ENCODE measurements at places on chromosomes 6 and 20.

- DNase-seq, result no peak
Measured at GRCh38 chr20:11057624-11058023, 383.8 kb upstream of the JAG1 start.

- DNase-seq, result no peak
Measured at GRCh38 chr20:37598575-37599342, 71.1 kb upstream of the BLCAP start.

- no peak for DNase-seq
Measured at GRCh38 chr20:18879262-18879661, 65.7 kb downstream of the SCP2D1 start.

DNA sequence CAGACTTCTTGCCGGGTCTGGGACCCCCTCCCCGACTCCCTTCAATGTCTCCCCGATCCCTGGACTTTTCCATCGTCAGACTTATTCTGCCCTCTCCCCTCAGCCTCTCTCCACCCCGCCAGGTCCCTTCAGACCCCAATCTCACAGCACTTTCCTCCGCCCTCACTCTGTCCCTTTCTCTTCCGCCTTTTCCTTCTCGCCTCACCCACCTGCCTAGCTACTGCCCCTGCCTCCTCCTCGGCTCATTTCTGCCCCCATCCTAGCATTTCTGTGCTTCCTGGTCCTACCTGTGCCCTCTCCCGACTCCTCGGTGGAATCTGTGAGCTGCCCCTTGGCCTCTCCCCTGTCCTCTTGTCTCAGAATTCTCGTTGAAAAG lies 616 bp downstream of the CHMP4B start:
- DNase-seq, result no peak

- peak; percentile 38 for DNase-seq
Measured at GRCh38 chr20:24100370-24101011, 111.9 kb upstream of the GGTLC1 start.

DNA sequence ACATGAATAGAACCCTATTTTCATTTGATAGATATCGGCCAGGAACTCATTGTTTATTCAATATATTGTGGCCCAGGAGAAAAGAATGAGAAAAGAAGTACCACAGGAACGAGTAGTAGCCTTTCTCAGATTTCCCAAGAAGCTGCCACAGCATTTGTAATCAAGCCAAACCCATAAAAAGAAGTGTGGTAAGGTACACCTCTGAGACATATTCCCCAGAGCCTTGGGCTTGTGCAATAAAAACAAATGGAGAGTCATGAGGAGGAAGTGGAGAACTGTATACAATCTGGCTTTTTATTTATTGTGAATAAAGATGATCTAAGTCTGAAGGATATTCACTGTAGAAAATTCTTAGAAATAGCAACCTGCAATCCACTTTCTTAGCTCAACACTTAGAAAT lies 36.7 kb downstream of the KIF6 start:
- no peak for DNase-seq

GRCh38 chr6:128076843-128077242 lies 176.0 kb upstream of the THEMIS start:
- DNase-seq, result no peak

DNA sequence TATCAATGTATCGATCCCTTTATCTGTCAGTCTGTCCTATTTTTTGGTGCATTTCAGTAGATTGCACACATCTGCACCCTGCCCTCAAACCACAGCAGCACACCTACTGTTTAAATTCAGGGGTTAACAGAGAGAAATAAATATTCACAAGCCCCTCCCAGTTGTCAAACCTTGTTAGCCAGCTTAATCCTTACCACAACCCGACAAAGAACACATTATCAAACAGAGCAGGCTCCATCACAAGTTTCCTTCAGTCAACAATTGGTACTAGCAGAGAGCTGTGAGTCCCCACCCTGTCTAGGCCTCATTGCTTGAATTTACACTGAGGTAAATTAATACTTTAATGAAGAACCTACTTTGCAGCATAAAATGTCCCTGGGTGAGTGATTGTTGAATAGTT lies 249.8 kb downstream of the FNDC1 start:
- DNase-seq, result no peak

GRCh38 chr6:25122001-25122400 lies 157.2 kb upstream of the CARMIL1 start:
- DNase-seq, result no peak

GRCh38 chr6:97644353-97644752 lies 361.3 kb upstream of the MMS22L start:
- no peak for DNase-seq

DNA sequence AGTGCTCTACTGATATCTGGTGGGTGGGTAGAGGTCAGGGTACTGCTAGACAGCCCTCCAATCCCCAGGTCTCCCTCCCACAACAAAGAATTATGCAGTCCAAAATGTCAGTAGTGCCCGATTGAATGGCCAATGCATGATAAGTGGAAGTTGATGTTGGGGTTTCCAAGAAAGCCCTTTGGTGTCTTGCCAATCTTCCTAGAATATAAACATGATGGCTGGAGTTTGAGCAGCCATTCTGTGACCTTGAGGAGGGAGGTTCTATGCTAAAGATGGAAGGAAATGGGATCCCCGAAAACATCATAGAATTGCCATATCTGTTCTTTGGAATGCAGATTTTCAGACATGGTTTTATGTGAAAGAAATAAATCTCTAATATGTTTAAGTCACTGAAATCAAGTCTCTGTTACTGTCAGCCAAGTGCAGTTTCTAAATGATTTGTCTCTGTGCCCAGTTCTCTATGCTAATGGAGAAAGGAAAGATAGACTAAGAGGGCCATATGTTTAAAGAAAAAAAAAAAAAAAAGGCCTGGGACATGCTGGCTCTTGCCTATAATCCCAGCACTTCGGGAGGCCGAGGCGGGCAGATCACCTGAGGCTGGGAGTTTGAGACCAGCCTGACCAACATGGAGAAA lies 32.8 kb upstream of the PTPN1 start:
- DNase-seq, result no peak

DNA sequence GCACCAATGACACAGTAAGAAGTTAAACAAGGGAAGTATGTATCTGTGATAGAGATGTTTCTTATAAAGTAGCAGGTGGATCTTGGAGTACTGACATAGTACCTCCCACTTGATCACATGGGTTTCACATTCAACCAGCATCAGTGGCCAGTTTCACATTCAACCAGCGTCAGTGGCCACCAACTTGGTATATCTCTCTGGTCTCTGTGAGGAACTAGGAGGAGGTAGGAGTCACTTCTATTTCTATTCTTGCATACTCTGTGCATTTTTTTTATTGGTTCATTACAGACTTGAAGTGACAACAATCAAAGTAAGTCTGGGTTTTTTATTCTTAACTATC lies 200.3 kb upstream of the SIM1 start:
- DNase-seq, result no peak

- no peak for DNase-seq
Measured at GRCh38 chr6:51559059-51559458, 528.4 kb downstream of the PKHD1 start.

DNA sequence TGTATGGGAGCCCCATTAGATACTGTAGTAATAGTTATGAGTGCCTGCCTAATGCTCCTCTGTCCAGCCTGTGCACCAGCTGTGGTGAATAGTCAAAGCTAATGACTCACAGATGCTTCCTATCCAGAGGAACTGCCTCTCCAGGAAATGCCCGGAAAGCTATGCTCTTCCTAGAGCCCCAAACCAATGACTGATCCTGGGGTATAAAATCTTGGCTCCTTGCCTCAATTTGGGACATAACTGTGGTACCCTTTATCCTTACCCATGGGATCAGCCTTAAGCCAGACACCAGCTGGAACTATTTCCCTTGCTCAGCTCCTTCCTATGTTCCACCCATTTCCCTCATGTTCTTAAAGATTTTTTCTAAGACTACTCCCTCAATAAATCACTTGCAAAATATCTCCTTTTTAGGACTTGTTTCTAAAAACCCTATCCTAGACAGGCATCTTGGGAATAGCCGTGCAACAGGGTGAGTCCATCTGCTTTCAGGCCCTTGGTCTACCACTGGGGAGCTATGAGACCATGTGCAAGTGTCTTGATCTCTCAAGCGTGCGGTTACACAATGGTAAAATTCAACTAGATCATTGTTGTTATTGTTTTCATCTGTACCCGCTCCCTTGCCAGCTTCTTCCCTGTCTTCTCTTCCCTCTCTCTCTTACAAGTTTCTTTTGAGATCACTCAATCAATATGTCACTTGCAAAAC lies 283.7 kb downstream of the BTBD3 start:
- no peak for DNase-seq

DNA sequence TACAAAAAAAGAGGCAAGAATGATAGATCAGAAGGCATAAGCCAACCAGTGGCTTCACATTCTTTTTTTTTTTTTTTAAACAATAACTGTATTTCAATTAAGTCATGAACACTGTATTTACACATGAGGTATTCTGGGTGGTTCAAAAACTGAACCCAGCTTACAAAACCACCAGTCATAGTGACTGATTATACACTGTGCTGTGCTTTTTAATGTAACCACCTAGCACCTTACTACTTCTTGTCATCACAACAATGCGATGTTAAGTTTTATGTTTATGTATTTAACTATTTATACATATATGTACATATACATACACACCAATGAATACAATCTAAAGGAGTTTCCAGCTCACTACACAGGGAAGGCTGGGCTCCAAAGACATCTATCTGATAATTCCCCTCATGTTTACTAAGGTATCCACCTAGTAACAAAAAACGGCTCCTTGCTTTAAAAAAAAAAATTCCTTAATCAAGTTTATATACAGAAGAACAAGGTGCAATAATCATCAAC lies 87.1 kb upstream of the PLN start:
- DNase-seq, result no peak

DNA sequence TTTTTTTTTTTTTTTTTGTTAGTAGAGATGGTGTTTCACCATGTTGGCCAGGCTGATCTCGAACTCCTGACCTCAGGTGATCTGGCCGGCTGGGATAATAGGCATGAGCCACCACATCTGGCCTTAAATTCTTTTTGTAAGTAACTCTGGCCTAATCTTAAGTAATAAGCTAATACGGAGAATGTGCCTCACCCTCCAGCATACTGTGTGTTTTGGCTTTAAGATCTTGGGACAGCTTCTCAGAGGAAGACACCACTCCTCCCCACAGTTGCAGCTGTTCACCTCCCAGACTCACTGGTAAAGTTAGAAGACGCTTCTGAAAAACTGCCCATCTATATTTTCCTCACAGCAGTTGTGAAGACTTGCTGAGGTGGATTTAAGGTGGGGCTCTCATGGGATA lies 120.8 kb downstream of the CCDC170 start:
- no peak for DNase-seq

DNA sequence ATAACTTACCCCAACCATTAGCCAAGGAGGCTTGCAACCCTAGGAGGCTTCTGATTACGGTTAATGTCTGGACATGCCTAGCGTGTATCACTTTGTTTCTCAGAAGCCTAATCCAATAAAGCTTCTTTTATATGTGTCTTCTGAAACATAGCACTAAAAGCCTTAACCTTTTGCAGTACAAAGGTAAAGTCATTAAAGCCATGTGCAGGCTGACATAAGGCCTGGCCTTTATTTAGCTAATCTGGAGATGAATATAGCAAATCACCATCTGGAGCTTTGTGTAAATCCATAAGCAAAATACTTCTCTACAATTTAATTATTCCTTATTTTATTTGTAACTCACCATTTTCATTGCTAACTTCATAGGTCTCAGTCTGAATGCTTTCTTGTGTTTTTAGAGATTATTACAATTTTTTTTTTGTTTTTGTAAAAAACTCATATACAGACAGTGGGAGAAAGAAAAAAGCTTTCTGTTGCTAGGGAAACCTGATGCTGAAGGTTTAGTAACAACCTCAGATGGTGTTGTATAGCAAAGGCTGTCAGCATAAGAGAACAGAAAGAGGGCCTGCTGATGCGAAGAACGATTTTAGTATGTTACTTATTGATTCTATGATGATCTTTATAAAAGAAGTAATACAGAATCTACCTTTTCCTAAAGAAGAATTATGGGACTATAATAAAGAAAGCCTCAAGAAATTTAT lies at the start of gene EYS:
Gene EYS (minus strand): TSS at position 101 of the 701 bp plus-strand sequence. CDS start 211,816 bp downstream, outside the sequence.
- DNase-seq, result no peak

DNA sequence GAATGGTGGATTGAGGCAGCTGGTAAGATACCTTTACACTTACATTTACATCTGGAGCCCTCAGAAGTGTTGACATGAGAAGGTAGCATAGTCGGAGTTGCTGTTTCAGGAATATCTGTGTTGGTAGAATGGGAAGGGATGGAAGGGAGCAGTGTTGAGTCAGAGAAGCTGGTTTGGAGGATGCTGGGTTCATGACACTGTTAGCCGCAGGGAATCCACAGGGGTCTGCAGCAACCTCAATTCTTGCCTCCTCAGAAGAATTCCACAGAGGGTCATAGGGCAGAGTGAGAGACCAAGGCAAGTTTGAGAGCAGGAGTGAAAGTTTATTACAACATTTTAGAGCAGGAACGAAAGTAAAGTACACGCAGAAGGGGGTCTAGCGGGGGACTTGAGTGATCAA lies 536.8 kb downstream of the QKI start:
- no peak for DNase-seq

- no peak for DNase-seq
Measured at GRCh38 chr20:44649126-44649525, 2.4 kb downstream of the ADA start.

- DNase-seq, result no peak
Measured at GRCh38 chr20:8880085-8880853, 188.6 kb upstream of the PLCB4 start.

GRCh38 chr20:32234135-32234808 lies 26.6 kb downstream of the POFUT1 start:
- no peak for DNase-seq

DNA sequence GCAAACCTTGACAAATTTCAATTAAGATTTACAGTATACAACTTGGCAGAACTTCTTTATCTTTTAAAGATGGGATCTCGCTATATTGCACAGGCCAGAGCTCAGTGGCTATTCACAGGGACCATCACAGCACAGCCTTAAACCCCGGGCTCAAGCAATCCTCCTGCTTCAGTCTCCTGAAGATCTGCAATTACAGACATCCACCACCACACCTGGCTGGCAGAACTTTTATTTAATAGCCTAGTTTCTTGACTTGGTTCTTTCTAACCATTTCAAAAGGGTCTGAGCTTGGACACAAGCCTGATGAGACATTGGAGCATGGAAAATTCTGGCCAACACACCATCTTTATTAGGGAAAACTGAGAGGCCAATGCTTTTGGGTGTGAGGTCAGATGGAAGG lies 151.6 kb upstream of the KCNG1 start:
- no peak for DNase-seq

- no peak for DNase-seq
Measured at GRCh38 chr6:7261852-7262461, 51.0 kb downstream of the SSR1 start.

DNA sequence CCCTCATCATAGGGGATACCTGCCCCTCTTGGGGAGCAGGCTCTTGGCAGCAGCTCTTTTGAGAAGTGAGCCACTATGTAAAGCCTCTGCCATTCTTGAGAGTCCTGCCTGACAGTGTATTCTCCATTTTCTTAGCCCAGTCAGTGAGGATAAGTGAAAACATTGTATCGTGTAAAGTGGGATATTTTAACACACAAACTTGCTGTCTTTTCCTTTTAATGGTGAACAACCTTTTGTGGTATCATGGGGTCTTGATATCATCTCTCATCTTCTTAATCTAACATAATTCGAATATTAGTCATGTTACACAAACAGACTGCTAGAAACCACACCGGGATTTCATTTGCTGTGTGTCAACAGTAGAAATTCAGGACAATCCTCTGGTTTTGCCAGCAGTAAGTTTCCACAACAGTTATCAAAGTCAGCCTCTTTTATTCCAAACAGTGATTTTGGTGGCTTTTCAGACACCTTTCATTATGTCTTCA lies 136.2 kb downstream of the HIVEP1 start:
- DNase-seq, result no peak

Data from activated CD4-positive, alpha-beta T cell treated with anti-CD3 and anti-CD28 coated beads for 1 hour (primary cell).